ENCODE measurements at places on chromosomes 1 and 21. TPM values are rescaled to one million over a fixed set of nuclear protein-coding genes. Genes with fewer than 3 reads are reported as not detected.

DNA sequence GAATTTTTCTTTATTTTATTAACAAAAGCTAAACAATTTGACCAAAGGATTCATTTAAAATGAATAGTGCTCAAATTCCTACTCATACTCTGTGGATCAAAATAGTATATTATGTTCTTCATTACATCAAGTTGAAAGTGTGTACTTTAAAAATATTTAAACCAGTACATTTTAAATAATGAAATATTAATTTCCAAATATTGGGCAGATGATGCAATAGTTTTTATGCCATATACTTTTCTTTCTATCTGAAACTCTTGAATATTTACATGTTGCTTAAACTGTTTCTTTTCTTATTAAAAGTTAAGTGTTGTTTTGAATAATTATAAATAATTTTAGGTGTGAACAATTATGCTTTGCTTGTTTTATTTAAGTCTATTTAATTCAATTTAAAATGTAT, 144.7 kb upstream of the TMPRSS15 start:
- H3K4me1 ChIP-seq: no peaks in the 10 kb centered on the region
- H3K27ac ChIP-seq: no peak overlapping the region
- H3K27me3 ChIP-seq: no peaks in the 10 kb centered on the region
- no peaks in the 10 kb centered on the region for H3K36me3 ChIP-seq

- H3K4me1 ChIP-seq: no peaks in the 10 kb centered on the region
- peaks cover 34% of the 10 kb centered on the region for H3K27me3 ChIP-seq
These were observed 8.1 kb downstream of the SPRR2A start for GRCh38 chr1:153049211-153049610.

DNA sequence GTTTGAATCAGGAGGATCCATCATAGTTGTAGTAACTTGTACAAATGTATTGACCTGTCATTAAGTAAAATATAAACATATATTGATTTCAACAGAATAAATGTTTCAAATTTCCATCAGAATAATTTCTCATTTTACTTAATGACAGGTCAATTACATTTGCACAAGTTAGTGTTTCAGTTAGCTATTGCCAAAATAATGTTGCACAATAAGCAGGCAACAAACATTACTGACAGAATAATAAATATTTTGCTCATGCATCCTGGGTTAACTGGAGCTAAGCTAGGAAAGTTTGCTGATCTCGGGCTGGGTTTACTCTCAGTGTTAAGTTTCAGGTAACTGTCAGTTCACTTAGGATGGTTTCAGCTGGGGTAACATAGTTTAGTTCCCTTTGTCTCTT, 822.4 kb downstream of the KCNT2 start:
- H3K36me3 ChIP-seq: no peaks in the 10 kb centered on the region
- no peaks in the 10 kb centered on the region for H3K4me1 ChIP-seq
- H3K27me3 ChIP-seq: no peaks in the 10 kb centered on the region

GRCh38 chr1:200496937-200497336, 87.1 kb upstream of the ZNF281 start:
- no peak overlapping the region for H3K27ac ChIP-seq
- H3K4me1 ChIP-seq: no peaks in the 10 kb centered on the region
- no peak overlapping the region for H3K4me3 ChIP-seq
- no peaks in the 10 kb centered on the region for H3K36me3 ChIP-seq

- H3K27me3 ChIP-seq: no peaks in the 10 kb centered on the region
- no peak for DNase-seq
- H3K4me3 ChIP-seq: no peak overlapping the region
- H3K4me1 ChIP-seq: peaks cover 6% of the 10 kb centered on the region
- no peak overlapping the region for H3K27ac ChIP-seq
These were observed 31.3 kb upstream of the FOXO6 start for GRCh38 chr1:41329662-41330587.

- peak overlapping the region; percentile 6 for H3K4me3 ChIP-seq
- peaks cover 10% of the 10 kb centered on the region for H3K36me3 ChIP-seq
- H3K27ac ChIP-seq: peak overlapping the region; percentile 73
- peaks cover 98% of the 10 kb centered on the region for H3K4me1 ChIP-seq
These were observed 6.5 kb downstream of the IRF2BP2 start for GRCh38 chr1:234603221-234604204.

GRCh38 chr1:83717785-83718184, 281.1 kb downstream of the TTLL7 start:
- H3K27ac ChIP-seq: no peak overlapping the region
- H3K4me1 ChIP-seq: no peaks in the 10 kb centered on the region
- no peaks in the 10 kb centered on the region for H3K36me3 ChIP-seq
- no peaks in the 10 kb centered on the region for H3K27me3 ChIP-seq
- DNase-seq: no peak
- no peak overlapping the region for H3K4me3 ChIP-seq

- no peak overlapping the region for H3K4me3 ChIP-seq
- H3K27ac ChIP-seq: no peak overlapping the region
- no peaks in the 10 kb centered on the region for H3K36me3 ChIP-seq
- no peaks in the 10 kb centered on the region for H3K4me1 ChIP-seq
- no peaks in the 10 kb centered on the region for H3K27me3 ChIP-seq
These were observed 57.7 kb upstream of the NUF2 start for GRCh38 chr1:163263818-163264655.

GRCh38 chr1:208118841-208119606, 125.2 kb downstream of the PLXNA2 start:
- H3K4me3 ChIP-seq: no peak overlapping the region
- no peak for DNase-seq
- no peak overlapping the region for H3K27ac ChIP-seq
- H3K27me3 ChIP-seq: peaks cover 10% of the 10 kb centered on the region

DNA sequence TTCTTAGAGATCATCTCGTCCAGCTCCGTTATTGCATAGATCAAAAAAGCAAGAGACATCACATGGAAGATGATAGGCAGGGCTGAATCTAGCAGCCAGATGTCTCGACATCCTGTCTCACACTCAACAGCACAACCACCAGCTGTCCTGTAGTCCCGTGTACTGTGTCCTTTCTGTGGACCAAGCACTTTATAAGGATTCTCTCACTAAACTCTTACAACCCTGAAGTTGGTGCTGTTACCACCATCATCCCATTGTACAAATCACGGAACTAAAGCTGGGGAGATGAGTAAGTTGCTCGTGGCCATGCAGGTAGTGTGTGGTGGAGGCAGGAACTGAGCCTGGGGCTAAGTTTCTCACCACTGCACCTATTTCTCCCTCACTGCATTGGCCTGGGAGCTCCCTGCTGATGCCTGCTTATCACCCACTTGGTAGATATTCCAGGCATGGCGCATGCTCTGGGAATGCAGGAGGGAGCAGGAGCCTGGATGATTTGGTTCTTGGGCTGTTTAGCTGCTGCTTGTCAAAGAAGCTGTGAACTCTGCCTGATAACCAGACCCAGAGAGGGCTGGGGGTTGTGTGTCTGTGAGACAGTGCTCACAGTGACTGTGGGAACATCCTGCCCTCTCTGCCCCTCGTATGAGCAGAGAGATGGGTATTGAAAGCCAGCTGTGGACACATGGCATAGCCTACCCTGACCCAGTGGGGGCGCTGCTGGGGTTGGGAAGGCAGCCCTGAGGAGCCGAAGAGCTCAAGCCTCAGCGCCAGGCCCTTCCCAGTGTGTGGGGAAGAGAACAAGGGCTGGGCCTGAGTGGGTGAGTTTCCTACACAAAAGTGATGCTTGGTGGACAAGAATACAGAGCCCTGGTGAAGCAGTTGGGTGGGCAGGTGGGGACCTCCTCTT, 13.6 kb downstream of the PPFIA4 start:
- no peaks in the 10 kb centered on the region for H3K27me3 ChIP-seq
- H3K4me3 ChIP-seq: no peak overlapping the region
- H3K27ac ChIP-seq: no peak overlapping the region
- H3K36me3 ChIP-seq: no peaks in the 10 kb centered on the region
- peaks cover 22% of the 10 kb centered on the region for H3K4me1 ChIP-seq

DNA sequence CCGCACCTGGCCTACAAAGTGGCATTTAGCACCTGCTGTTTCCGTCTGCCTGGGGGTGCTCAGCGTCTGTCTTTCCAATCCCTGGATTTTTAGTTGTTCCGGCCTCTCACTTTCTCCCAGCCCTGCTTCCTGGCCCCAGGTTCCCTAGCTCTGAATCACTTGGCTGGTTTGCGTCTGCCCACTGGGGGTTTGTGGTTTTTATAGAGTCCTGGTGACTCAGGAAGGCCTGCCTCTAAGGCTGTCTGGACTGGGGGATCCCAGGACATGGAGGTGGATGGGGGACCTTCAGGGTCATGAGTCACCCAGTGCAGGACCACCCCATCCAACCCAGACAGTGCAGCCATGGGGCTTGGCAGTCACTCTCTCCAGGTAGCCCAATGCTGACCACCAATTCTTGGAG, 53.5 kb downstream of the MRPL37 start:
- H3K36me3 ChIP-seq: no peaks in the 10 kb centered on the region
- H3K27ac ChIP-seq: peak overlapping the region; percentile 15
- peak; percentile 56 for DNase-seq

DNA sequence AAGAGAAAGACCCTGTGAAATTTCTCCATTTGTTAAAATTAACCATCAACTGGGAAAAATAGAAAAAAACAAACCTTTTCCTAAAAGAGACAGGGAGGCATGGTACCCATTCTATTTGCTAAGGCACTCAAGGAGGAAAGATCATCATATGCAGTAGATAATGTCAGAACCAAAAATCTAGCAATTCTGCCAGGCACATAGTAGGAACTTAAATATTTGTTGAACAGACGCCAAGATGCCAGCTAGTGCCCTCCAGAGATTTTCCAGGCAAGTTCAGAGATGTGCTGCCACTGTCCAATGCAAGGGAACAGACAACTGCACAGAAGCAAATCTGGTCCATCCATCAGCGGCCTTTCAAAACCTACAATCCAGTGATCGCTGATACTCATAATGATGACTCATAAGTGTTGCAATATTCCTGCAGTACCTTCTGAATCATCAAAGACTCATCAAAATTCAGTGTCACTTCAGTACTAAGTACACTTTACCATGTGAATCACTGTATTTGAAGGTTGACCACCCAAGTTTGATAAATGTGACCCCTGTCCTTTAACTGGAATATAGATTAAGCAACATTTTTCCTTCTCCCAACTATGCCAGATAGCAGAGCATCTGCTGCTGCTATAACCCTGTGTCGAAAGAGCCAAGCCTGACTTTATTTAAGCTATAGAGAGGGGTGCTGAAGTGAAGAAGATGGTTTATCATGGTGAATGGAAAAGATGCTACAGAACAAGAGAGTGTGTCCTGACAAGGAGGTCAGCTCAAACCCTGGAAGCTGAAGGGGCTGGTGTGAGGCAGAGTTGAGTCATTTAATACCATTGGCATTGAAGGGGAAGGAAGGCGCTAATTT, 99.1 kb downstream of the MT1HL1 start:
- DNase-seq: peak; percentile 70
- no peaks in the 10 kb centered on the region for H3K27me3 ChIP-seq
- H3K27ac ChIP-seq: no peak overlapping the region
- H3K4me1 ChIP-seq: peaks cover 15% of the 10 kb centered on the region

DNA sequence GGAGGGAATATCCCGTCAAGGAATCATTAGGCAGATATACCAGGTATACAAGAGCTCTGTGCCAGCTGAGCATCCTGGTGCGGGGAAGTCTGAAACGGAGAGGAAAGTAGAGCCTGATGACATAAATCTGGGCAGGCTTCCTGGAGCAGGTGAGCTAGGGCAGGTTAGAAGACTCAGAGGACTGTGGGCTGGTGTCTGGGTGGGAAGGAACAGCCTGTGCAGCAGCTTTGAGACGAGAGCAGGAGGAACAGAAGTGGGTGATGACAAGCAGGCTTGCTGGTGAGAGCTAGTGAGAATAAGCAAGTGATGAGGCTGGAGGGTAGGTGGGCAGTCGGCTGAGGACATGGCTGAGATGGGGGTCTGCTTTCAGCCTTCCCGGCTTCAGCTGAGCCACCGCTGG, 6.7 kb downstream of the CELSR2 start:
- peaks cover 3% of the 10 kb centered on the region for H3K4me1 ChIP-seq
- DNase-seq: no peak
- H3K4me3 ChIP-seq: no peak overlapping the region
- H3K27me3 ChIP-seq: no peaks in the 10 kb centered on the region

GRCh38 chr1:221514806-221515205, 227.1 kb downstream of the DUSP10 start:
- no peaks in the 10 kb centered on the region for H3K4me1 ChIP-seq
- no peaks in the 10 kb centered on the region for H3K36me3 ChIP-seq
- no peak for DNase-seq
- H3K27ac ChIP-seq: no peak overlapping the region
- no peaks in the 10 kb centered on the region for H3K27me3 ChIP-seq

DNA sequence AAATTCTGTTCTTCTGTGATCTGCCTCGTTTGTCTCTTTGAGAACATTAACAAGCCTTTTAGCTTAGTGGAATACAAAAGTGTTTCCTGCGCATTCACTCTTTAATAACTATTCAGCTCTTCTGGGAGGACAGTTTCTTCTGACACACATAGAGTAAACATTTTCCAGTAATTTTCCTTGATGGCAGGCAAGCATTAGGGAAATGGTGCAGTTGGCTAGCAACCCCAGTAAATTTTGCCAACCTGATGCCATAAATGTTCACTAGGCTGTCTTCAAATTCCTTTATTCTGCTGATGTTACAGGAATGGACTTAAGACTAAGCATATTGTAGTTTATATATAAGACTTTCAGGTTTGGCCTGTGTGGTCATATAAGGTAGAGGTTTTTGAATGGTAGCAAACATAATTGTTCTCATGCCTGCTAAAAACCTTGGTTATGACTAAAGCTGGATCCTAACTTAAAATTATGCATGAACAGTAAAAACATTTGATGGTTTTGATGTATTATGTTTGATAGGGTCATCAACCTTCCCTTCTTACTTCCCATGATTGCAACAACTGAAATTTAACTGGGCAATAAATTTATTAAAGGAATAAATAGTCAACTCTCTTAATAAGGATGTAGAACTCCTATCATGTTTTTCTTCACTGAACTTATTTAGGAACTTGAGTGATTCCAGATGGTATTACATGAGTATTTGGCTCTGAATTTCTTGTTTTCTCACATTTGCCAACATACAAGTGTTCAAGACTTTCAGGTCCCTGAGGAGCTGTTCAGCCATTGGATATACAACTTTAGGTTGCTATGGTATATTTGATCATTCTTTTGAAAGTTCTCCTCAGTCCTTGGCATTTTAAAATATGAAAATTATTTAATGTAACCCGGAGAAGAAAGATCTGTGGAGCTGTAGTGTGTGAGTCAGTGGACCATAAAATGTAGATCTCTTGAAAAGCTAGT, 223.4 kb downstream of the FMN2 start:
- no peaks in the 10 kb centered on the region for H3K36me3 ChIP-seq
- no peak for DNase-seq
- H3K27me3 ChIP-seq: no peaks in the 10 kb centered on the region
- no peaks in the 10 kb centered on the region for H3K4me1 ChIP-seq

GRCh38 chr1:39407510-39407895, 83.9 kb upstream of the BMP8A start:
- H3K4me1 ChIP-seq: peaks cover 62% of the 10 kb centered on the region
- H3K4me3 ChIP-seq: peak overlapping the region; percentile 60
- no peak for DNase-seq
- no peak overlapping the region for H3K27ac ChIP-seq

LCE1E gene
- not detected for total RNA-seq

ERG gene
- total RNA-seq: 0.17 TPM

F5 gene
- total RNA-seq: 0.37 TPM

CAMSAP2 gene
- 25.0 TPM for total RNA-seq

RYR2 gene
- 0.02 TPM for total RNA-seq

KRTAP12-2 gene
- total RNA-seq: not detected

TRIM46 gene
- total RNA-seq: 3.8 TPM

LCE1F gene
- not detected for total RNA-seq

All from HCT116 (cell line).